ENCODE measurements at places on chromosomes 5 and 9.

GRCh38 chr5:142643634-142644033 lies 42.3 kb downstream of the FGF1 start:
- no peak for DNase-seq

DNA sequence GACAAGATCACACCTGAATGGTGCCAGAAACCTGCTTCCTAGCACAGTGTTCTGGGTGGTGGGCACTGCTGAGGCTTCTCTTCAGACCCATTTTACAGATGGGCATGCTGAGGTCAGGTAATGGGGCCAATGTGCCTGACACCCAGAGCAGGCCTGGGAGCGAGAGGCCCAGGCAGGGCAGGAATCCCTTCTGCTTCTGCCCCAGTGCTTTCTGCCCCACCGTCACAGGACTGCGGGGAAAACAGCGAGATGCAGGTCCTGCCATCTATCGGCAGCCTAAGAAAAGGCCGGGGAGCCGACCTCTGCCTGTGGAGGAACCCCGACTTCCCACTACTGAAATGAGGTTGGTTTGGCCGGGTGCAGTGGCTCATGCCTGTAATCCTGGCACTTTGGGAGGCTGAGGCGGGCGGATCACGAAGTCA lies 22.8 kb upstream of the RNU6ATAC start:
- no peak for DNase-seq

GRCh38 chr5:157188270-157188669 lies 7.6 kb downstream of the ITK start:
- no peak for DNase-seq

DNA sequence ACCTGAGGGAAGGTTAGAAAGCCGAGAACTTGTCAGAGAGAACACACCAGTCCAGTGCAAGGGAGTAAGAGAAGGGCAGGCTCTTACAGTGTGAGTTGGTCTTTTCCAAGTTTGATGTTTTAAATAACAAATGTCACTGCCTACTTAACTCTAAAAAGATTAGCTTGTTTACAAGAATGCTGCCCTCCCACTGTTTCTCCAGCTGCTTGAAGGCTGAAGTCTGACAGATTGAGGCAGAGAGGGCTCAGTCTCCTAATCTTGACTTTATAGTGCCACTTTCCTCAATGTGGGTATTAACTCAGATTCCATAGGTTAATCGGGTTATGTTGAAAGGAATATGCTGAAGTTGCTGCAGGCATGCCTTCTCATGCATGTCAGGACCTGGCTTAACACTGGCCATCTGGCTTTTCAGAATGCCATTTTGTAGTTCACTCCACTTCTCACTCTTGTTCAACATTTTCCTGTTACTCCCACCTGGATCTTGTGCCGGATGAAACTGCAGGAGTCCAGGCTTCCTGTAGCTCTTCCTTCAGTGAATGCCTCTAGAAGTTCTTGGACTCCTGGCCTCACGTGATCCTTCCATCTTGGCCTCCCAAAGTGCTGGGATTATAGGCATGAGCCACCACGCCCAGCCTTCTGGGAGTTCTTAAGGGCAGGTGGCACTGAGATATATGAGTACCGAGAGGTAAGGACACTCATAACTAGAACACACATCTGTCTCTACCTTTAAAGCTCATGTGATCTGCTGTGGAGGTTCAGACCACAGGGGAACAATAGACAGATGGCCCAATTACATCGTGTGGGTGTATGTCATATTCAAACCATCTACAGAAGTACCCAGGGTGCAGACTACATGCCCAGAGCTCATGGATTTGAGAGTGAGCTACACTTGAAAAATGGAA lies 249.7 kb downstream of the ARHGAP26 start:
- DNase-seq = no peak

GRCh38 chr9:117916291-117916690 lies 212.1 kb downstream of the TLR4 start:
- DNase-seq = no peak

GRCh38 chr9:36959681-36960574 lies 74.1 kb downstream of the PAX5 start:
- DNase-seq = no peak

- DNase-seq = no peak
These were observed 153.5 kb downstream of the SV2C start for GRCh38 chr5:76236684-76237083.

- no peak for DNase-seq
These were observed 53.7 kb downstream of the MARCHF3 start for GRCh38 chr5:126976520-126977172.

GRCh38 chr9:133125941-133126696 lies 5.1 kb upstream of the RALGDS start:
- DNase-seq = no peak

DNA sequence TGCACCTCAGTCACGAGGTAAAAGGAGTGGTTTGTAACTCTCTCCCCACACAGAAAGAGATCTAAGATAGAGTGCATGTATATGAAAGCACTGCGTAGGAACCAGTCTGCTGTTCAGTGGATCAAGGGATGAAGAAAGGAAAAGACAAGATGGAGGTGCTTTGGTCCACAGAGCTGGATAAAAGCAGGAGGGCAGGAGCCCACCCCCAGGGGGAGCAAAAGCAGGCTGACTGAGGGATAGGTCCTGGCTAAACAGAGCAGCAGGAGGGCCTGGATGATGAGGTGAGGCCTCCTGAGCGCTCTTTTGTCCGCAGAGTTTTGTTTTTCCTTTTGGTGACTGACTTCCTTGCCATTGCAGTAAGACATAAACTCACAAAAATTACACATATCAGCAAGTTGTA lies 293.5 kb upstream of the C9orf72 start:
- no peak for DNase-seq

- no peak for DNase-seq
These were observed 7.7 kb downstream of the ADGRD2 start for GRCh38 chr9:124457887-124458431.

Measured in HAP-1 (cell line).